Smooth muscle cell of the coronary artery (primary cell): ENCODE measurements at places on chromosomes 2 and 18. TPM values are rescaled to one million over a fixed set of nuclear protein-coding genes. Genes with fewer than 3 reads are reported as not detected.

Gene ANKRD53
- 0.15 and 0.23 TPM in 2 replicates for total RNA-seq

Gene LCT
- under 0.01 TPM in 1 of 2 replicates, not detected in the other for total RNA-seq

Gene DYSF
- total RNA-seq: 2.5 and 19.2 TPM in 2 replicates

Gene EFHD1
- 0.23 and 0.30 TPM in 2 replicates for total RNA-seq

Gene UGT1A6
- 0.08 TPM in 1 of 2 replicates, not detected in the other for total RNA-seq

Gene SH2D6
- 0.23 TPM in 1 of 2 replicates, not detected in the other for total RNA-seq

Gene CD207
- total RNA-seq: not detected in 2 replicates

Gene TRIM43B
- total RNA-seq: not detected in 2 replicates

Gene SERPINB2
- total RNA-seq: 0.23 TPM in 1 of 2 replicates, not detected in the other

Gene ELAC1
- 2.3 and 5.8 TPM in 2 replicates for total RNA-seq

Gene RBM44
- 0.12 and 0.30 TPM in 2 replicates for total RNA-seq

Gene ITGB6
- 0.15 TPM in 1 of 2 replicates, not detected in the other for total RNA-seq

Gene CXCR1
- not detected in 2 replicates for total RNA-seq

Gene CD226
- 0.15 and 0.23 TPM in 2 replicates for total RNA-seq

Gene DQX1
- not detected in 2 replicates for total RNA-seq

Gene WDFY1
- 111 and 292 TPM in 2 replicates for total RNA-seq
